Glutamatergic neuron (in vitro differentiated cells): ENCODE measurements at places on chromosomes 4 and X. TPM values are rescaled to one million over a fixed set of nuclear protein-coding genes. Genes with fewer than 3 reads are reported as not detected.

DNA sequence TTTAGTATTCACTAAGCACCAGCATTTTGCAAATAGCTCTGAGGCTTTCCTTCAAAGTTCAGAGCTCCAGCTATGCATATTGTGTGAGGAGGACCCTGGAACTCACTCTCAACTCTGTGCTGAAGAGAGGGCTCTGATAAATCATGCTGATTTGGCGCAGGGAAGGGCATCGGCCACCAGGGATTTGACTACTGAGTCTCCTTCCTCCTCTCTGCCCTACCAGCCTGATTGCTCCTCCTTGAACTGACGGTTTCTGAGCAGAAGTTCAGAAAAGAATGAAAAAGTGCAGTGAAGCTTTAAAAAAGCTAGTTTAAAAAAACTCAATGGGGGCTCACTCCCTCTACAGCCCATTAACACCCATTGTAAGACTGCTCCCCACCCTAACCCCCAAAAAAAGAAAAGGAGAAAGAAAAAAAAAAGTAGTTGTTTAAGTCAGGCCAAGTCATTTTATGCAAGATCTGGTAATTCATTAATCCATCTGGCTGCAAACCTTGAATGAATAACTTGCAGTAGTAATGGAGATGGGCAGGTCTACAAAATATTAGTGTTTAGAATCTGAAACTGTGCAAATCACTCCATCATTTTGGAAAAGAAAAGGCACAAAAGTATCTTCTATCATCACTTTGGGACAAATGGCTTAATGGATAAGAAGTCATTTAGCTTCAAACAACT, 13.3 kb downstream of the PPARGC1A start:
- H3K36me3 ChIP-seq, result no peaks in the 10 kb centered on the region
- peaks cover 3% of the 10 kb centered on the region for H3K4me1 ChIP-seq
- H3K27ac ChIP-seq, result no peak overlapping the region
- H3K27me3 ChIP-seq, result no peaks in the 10 kb centered on the region
- H3K4me3 ChIP-seq, result no peak overlapping the region

DNA sequence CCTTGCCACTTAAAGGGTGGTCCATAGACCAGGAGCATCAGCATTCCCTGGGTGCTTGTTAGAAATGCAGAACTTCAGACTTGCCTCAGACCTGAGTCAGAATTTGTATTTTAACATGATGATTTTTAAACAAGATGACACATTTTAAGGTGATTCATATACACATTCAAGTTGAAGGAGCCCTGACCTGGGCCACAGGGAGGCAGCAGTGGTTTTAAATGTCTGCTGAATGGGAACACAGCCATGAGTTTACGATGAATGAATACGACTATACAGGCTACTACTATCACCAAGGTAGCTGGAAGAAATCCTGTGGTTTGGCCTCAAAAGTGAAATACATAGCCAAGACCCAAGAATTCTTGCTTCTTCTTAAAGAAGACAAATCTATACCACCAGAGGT, 2.9 kb downstream of the HDAC8 start:
- no peaks in the 10 kb centered on the region for H3K4me1 ChIP-seq
- H3K27me3 ChIP-seq, result no peaks in the 10 kb centered on the region
- no peak overlapping the region for H3K27ac ChIP-seq
- H3K36me3 ChIP-seq, result no peaks in the 10 kb centered on the region

GRCh38 chr4:156313497-156313896, 359.8 kb upstream of the CTSO start:
- H3K4me3 ChIP-seq, result no peak overlapping the region
- H3K36me3 ChIP-seq, result peaks cover 4% of the 10 kb centered on the region
- peaks cover 2% of the 10 kb centered on the region for H3K4me1 ChIP-seq
- H3K27me3 ChIP-seq, result peaks cover 1% of the 10 kb centered on the region
- no peak for DNase-seq

GRCh38 chr4:156798438-156798837, 173.2 kb downstream of the PDGFC start:
- H3K4me3 ChIP-seq, result no peak overlapping the region
- peaks cover 4% of the 10 kb centered on the region for H3K36me3 ChIP-seq
- H3K27me3 ChIP-seq, result no peaks in the 10 kb centered on the region

DNA sequence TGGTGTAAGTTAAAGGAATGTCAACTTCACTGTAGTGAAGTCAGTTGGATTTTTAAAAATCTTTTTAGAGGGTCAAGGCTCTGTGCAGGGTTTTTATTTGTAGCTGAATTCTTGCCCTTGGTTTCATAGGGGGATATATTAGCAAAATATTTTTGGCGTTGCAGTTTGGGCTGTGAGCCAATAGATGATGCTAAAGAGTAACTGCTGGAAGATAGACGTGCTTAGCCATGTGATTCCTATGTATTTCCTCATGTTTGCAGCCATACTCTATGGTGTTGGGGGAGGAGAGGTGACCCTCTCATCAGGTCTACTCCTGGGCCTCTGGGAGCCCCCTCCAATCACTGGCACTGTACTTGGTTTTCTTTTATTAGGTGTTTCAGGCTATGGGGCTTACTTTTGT, 246.7 kb upstream of the ARHGAP24 start:
- no peaks in the 10 kb centered on the region for H3K36me3 ChIP-seq
- no peaks in the 10 kb centered on the region for H3K27me3 ChIP-seq
- DNase-seq, result no peak
- H3K4me1 ChIP-seq, result no peaks in the 10 kb centered on the region
- no peak overlapping the region for H3K27ac ChIP-seq

- H3K4me1 ChIP-seq, result no peaks in the 10 kb centered on the region
- no peak for DNase-seq
- H3K36me3 ChIP-seq, result no peaks in the 10 kb centered on the region
- H3K4me3 ChIP-seq, result no peak overlapping the region
- no peak overlapping the region for H3K27ac ChIP-seq
These were observed 112.8 kb upstream of the HPF1 start for GRCh38 chr4:169870507-169870906.

- no peak overlapping the region for H3K4me3 ChIP-seq
- H3K27ac ChIP-seq, result no peak overlapping the region
- H3K4me1 ChIP-seq, result no peaks in the 10 kb centered on the region
- no peak for DNase-seq
- H3K36me3 ChIP-seq, result no peaks in the 10 kb centered on the region
These were observed 305.7 kb downstream of the PDGFC start for GRCh38 chr4:156665780-156666366.

DNA sequence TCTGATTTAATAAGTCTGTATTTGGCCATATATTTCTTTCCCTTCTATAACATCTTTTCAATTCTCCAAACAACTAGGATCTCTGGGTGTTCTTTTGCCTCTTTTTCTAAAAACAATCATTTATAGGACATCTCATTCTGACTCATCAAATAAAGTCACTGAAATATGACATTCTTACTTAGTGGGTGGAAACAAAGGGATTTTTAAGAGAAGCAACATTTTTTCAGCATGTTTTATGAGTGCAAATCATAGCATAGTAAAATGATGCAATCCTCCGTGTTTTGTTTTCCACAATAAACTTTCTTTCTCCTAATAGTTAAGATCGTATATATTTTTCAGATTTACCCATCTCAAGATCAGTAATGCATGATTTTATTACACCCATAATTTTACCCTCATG, 179.8 kb downstream of the SPCS3 start:
- no peaks in the 10 kb centered on the region for H3K4me1 ChIP-seq
- peaks cover 2% of the 10 kb centered on the region for H3K27me3 ChIP-seq
- no peak for DNase-seq

GRCh38 chr4:91488946-91489345, 814.8 kb upstream of the GRID2 start:
- no peak for DNase-seq
- H3K36me3 ChIP-seq, result no peaks in the 10 kb centered on the region
- H3K4me1 ChIP-seq, result no peaks in the 10 kb centered on the region
- no peak overlapping the region for H3K27ac ChIP-seq

REPS2 gene
- 3.1 TPM for total RNA-seq

ZNF275 gene
- total RNA-seq, result 8.5 TPM

PLAC8 gene
- 1.0 TPM for total RNA-seq

ADH1B gene
- not detected for total RNA-seq

EMD gene
- 56.8 TPM for total RNA-seq
